Myocyte (in vitro differentiated cells): ENCODE measurements at places on chromosomes 5 and 9.

DNA sequence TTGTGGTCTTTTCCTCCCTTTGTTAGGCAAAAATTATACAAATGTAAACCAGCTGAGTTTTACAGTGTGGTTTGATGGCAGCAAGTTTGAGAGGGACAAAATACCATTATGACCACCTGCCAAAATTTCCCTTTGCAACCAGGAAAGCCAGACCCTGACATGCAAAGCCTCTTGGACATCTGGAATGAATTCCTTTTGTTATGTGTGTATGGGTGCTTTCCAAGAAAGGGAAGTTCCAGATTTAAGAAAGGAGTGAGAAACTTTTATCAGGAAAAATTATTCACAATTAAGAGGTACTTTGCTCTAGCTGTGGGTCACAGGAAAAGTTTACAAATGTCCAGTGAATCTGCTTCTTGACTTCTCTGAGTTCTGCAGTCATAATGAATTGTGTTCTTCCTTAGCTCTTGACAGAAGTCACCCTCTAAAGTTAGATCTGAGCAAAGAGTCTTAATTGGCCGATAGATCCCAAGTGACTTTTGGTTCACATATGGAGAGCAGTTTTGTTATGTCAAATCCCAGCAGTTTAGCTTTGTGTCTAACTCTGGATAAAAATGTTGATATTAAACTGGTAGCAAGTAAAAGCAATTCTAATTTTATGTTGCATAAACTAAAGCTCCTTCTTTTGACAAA, 295.9 kb upstream of the ZNF608 start:
- DNase-seq, result peak; percentile 65

GRCh38 chr5:64341340-64341739, 164.5 kb upstream of the RGS7BP start:
- DNase-seq, result no peak

DNA sequence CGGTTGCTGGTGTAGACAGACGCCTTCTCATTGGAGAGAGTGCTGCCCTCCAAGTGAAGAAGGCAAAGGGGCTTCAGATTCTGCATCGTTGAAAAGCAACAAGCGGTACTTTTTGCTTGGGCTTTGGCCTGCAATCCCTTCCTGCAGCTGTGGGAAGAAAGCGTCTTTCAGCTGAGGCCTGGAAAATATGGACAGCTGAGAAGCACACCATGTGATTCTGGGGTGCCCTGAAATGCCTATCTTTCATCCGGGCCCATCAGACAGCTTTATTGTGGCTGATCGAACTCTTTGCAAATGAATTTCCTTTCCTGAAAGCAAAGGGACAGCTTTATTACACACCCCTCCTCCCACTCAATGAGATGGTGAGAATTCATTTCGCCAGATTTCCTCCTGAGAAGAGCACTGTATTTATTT, 74.0 kb downstream of the NSG2 start:
- no peak for DNase-seq

GRCh38 chr5:6424110-6424659, 24.5 kb upstream of the UBE2QL1 start:
- DNase-seq, result no peak

- no peak for DNase-seq
Observed at GRCh38 chr9:123058834-123059233, 25.4 kb downstream of the GPR21 start.

DNA sequence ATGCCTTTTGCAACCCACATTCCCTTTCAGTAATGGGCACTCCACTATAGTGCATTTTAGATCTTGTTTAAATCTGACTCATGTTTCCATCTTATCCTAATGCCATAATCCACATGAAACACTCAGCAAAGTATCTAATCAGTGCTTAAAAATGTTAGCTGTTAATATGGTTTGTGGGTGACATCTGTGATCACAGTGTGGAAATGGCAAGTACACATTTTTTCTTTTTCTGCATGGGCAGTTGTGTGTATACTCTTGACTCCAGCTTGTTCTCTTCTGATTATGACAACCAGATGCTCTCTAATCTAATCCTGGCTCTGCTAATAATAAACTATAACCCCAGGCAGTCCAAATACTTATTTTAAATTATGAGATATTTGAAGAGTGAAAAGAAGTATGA, 103.3 kb downstream of the EDIL3 start:
- no peak for DNase-seq

DNA sequence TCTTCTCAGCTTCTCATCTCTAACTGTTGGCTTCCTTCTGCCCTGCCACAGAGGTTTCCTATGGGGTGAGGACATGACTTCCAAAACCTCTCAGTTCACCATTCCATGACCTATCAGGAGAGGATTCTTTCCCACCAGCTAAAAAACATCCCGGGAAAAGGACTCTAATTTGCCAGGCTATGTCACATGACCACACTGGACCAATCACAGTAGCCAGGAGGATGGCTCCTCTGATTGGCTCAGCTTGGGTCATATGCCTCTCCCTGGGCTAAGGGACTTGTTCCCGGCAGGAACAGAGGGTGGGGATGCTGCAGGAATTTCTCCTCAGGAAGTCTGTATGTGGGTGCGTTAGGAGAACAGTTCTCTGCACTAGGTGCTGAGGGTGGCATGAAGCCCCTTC, 40.3 kb upstream of the XPA start:
- no peak for DNase-seq

DNA sequence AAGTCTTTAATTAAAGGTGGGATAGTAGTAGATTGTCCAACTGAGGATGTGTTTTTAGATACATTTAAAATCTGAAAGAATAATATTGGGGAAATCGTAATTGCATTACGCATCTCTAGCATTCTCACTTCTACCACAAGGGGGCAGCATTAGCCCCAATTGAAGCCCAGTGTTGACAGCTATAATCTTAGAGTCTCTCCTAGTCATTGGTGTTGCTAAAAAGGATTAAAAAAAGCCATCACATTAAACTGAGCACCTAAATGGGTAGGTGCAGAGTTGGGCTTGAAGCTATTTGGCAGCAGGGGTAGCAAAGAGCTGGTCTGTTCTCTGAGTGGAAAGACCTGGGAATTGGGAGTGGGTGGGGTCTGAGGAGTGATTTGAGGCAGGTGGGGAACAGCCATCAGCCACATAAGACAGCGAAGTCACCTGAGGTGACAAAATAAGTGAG, 177.2 kb downstream of the OSTF1 start:
- peak; percentile 73 for DNase-seq

- DNase-seq, result no peak
Observed at GRCh38 chr9:134370638-134371037, 44.4 kb downstream of the RXRA start.

DNA sequence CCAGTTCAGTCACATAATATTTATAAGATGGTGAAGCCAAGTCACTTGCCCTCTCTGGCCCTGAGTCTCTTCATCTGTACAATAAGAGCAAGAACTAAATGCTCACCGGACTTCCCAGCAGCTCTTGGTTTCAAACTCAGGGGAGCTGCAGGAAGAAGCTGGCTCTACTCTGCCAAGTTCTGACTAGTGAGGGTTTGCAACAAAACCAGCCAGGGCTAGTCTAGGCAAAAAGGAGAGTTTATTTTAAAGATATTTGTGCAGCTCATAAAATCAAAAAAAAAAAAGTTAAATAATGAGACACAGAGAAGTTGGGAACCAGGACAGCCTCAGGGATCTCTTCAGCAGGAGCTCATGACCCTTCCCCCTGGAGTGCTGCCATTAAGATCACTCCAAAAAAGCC, 107.3 kb downstream of the DOCK2 start:
- DNase-seq, result no peak

DNA sequence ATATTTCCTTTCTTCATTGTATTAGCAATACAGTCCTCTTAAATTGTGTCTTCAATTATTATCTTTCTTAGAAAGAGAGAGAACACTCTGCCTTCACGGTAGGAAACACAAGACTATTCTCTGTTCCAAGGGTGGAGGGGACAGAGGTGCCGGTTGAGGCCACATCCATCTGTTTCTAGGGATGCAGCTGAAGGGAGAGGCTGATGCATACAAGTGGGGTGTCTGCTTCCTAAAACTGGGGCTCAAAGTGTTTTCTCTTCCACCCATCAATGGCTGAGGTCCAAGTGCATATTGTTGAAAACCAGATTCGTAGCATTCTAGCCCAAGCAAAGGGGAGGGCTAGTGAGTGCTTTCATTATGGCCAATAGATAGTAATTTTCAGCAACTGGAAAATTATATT, 9.5 kb downstream of the IRX2 start:
- DNase-seq, result no peak

- DNase-seq, result no peak
Observed at GRCh38 chr5:128350705-128351104, 187.3 kb downstream of the FBN2 start.

DNA sequence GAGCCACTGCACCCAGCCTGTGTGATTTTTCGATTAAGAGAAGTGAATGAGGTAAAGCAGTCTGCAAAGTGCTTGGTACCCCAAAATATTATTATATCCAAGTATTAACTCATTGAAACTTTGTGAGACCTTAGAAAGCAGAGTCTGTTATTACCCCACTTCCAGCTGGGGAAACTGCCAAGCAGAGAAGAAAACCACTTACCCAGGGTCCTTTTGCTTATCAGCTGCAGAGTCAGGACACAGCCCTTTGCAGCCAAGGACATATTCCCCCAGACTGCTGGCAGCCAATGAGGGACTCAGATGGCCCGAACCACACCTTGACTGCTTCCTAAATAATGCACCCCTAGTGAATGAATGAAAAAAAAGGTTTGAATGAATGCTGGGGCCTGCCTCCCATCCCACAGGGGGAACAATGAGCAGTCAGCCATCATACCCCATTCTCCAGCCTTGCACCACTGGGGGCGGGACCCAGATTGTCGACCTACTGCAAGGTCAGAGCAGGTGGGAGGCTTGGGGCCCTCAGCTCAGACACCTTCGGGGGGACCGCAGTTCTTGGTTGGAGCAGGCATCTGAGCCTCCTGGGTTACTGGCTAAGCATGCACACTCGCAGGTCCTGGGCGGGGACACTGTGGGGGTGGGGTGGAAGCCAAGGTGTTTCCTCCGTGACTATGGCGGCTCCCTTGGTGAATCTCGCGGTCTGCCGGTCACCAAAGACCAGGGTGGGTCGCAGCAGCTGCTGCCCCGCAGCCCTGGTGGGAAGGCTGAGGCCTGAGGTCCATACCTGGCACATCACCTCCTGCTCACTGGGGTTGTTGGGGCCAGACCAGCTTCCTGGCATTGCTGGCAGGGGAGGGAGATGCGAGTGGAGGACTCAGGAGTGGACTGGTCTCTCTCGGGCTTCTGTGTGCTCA, 29.7 kb downstream of the PRRT1B start:
- no peak for DNase-seq

DNA sequence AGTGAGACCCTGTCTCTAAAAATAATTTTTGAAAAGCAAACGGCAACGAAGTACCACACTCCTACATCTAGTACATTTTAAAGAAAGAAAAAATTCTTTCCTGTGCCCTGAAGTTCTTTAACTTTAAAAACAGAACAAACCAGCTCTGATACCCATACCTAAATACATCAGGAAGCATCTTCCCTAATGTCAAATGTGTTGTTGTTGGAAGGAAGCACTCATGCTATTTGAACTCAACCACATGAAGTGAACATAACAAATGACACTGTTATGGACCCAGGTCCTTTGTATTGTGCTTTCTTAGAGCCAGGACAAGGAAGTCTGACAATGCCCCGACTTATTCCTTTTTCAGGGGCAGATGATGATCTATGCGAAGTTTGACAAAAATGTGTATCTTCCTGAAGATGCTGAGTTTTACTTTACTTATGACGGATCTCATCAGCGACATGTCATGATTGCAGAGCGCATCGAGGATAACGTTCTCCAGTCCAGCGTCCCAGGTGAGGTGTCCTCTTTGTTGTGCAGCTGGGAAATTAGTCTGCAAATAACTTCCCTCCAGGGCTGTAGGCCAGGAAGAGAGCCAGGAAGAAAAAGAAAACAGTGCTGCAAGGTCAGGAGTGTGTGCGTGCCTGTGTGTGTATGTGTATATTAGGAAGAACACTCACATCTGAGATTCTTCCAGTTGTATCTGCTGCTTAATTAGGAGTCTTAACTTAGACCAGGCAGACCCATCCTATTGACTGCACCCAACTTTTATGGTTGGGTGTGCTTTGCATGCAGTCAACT, 123.7 kb downstream of the ARHGEF28 start:
- no peak for DNase-seq

GRCh38 chr5:100270023-100270771, 265.0 kb upstream of the FAM174A start:
- DNase-seq, result peak; percentile 1

- DNase-seq, result no peak
Observed at GRCh38 chr5:134085411-134085810, 29.1 kb upstream of the TCF7 start.

- DNase-seq, result no peak
Observed at GRCh38 chr9:71515626-71516025, 252.7 kb downstream of the CEMIP2 start.

- no peak for DNase-seq
Observed at GRCh38 chr5:36724467-36725332, 118.3 kb downstream of the SLC1A3 start.

DNA sequence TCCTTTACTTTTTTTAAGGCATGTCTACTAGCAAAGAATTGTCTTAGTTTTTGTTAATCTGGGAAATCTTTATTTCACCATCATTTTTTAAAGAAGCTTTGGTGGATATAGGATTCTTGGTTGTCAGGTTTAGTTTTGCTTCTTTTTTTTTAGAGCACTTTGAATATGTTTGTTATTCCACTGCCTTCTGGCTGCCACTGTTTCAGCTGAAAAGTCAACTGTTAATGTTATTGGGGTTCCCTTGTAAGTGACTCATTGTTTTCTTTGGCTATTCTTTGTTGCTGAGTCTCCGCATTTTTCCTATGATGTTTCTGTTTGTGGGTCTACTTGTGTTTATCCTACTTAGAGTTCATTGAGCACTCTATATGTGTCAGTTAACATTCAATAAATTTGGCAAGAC, 44.4 kb downstream of the PHAX start:
- no peak for DNase-seq
